ENCODE measurements at places on chromosomes 4 and X.

- DNase-seq: no peak
Observed at GRCh38 chr4:83390944-83391343, 56.3 kb upstream of the HPSE start.

DNA sequence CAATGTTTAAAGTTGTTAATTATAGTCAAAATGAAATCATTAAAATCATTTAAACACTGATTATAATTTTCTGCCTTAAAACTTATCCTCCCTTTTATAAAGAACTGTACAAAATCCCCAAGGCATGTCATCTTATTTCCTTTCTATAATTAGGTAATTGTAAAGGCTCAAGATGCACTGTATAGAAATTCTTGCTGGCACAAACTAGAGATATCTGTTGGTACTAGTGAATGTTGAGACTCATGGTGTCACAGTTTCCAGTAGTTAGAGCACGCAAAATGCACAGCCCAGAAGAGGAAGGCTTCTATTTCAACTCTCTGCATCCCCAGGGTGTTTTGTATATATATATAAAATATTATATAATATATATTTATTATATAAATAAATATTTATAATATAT, 22.7 kb upstream of the PLA2G12A start:
- no peak for DNase-seq

DNA sequence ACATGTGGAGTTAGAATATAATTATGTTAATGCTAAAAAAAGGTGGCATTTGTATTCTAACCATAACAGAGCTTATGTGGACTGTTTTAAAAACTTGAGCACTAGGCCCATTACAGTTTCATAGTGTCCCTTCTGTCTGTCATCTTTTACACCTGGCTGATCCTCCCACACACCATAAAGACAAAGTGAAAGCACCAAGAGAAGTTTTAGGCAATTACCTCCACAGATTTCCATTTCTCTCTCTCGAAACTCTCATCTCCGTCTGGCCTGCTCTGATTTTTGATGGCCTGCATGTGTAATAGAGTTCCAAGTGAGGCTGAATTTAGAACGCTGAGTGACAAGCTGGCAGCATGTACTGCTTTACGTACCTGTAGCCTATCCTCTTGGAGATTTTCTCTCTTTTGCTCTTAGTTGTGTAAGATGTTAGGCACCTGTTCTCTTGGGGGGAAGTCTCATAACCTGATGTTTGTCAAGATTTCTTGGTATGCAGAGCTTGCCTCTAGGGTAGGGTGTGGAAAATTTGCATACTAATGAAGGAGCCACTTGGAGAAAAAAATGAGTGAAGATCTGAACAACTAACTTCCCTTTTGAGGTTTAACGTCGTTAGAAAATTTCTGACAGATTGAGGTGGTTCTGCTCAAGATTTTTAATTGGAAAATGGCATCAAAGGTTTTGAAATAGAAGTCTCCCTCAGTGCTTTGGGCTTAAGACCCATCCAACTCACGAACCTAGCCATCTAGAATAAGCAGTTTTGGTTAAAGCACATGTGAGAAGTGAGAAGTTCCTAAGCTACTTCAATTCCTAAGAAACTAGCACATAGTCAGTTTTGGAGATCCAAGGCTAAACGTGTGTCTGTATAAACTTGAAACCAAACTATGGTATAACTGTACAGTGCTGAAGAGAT, 57.6 kb upstream of the RAP1GDS1 start:
- DNase-seq: peak; percentile 1

DNA sequence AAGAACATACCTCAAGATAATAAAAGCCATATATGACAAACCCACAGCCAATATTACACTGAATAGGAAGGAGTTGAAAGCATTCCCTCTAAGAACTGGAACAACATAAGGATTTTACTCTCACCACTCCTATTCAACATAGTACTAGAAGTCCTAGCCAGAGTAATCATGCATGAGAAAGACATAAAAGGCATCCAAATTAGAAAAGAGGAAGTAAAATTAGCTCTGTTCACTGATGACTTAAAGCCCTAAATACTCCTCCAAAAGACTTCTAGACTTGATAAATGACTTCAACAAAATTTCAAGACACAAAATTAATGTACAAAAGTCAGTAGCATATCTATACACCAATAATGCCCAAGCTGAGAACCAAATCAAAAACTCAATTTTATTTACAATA, 235.7 kb downstream of the NKX6-1 start:
- DNase-seq: no peak

DNA sequence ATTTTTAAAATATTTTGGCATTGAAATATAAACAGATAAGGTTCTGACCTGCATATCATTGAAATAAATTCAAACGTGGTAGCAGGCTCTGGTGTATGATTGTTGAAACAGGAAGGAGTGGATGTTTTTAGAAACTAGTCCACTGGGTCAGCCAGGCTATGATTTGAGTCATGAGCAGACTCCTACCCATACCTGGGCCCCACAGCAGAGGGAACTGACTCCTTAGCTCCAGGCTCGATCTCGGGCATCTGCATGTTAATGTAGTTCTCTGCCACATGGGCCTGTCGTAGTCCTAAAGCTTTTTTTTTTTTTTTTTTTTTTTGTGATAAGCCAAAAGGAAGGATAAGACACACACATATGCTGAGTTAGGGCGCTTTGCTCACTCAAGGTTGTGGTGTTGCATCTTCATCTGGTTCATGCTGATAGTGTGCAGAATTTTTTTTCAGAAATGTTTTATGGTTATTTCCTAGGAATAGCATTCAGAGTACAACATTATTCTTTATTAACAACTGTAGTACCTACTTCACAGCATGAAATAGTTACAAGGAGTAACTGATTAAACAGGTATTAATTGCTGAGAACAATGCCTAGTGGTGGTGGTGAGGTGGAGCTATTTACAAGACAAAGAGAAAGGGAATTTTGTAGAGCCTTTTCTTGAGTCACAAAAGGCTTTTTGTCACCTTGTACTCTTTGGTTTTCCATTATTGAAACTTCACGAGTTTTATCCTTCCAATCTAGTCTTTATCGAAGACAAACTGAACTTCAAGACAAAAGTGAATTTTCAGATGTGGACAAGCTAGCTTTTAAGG, 27.3 kb downstream of the OFD1 start:
- DNase-seq: no peak

DNA sequence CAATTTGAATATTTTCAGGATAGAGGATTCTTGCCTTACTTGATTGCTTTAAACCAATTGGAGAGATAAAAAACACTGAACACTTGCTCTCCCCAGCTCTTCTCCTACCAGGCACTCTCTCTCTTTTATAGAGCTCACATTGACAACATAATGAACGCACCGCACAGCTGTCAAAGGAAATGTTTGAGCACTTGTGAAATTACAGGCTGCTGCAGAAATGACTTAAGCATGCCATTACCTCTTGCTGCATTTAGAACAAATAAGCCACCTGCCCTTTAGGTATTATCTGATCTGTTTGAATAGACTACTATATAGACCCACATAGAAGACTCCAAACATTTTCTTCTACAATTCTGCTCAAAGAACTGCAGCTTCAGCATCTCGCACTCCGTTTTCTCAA, 227.7 kb downstream of the C4orf33 start:
- DNase-seq: no peak

DNA sequence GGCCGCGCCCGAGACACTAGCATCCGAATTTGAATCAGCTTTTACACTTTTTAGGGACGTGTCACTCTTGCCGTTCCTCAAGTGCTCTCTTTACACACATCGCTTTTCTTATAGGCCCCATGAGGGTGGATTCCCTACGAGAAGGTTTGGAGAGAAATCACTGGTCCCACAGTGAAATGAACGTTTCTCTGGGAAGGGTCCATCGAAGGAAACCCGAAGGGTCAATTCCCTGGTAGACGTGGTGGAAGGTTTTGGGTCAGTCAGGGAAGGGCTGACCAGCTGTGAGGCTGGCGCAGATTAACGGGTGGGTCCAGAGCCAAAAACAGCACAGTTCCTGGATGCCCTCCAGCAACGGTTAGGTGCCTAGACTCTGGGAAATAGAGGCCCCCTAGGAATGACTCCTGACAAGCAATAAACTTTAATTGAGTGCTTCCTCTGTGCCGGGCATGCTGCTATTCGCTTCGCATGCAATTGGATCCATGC, 35.9 kb downstream of the ETDC start:
- DNase-seq: no peak

- no peak for DNase-seq
Observed at GRCh38 chrX:104400387-104400786, 145.7 kb upstream of the ESX1 start.

DNA sequence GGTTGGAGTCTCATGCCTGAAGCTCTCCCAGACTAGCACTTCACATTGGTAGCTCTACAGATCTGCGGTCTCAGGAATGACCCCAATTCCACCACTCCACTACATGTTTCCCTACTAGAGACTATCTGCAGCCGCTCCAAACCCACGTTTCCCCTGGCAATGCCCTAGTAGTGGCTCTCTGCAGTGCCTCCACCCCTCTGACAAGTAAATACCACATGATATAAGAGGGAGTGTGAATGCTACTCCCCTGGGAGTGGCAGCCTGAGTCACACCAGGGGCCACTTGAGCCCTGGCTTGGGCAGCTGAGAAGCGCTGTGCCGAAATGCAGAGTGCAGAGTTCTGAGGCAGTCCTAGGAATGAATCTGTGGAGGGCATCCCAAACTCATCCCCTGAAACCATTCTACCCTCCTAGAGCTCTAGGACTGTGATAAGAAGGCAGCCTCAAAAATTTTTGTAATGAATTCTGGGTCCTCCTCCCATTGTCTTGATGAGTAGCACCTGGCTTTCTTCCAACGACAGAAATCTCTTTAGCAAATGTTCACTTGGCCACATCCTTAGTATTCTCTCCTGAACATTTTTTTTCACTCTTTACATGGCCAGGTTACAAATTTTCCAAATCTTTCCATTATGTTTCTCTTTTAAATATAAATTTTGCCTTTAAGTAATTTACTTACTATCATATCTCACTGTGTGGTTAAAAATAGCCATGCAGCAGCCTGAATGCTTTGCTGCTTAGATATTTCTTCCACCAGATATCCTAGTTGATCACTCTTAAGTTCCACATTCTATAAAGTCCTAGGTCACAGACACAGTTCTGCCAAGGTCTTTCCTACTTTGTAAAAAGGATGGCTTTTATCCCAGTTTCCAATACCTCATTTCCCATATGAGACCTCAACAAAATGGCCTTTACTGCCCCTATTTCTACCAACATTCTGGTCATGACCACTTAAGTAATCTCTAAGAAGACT, 160.2 kb upstream of the CPEB2 start:
- no peak for DNase-seq

DNA sequence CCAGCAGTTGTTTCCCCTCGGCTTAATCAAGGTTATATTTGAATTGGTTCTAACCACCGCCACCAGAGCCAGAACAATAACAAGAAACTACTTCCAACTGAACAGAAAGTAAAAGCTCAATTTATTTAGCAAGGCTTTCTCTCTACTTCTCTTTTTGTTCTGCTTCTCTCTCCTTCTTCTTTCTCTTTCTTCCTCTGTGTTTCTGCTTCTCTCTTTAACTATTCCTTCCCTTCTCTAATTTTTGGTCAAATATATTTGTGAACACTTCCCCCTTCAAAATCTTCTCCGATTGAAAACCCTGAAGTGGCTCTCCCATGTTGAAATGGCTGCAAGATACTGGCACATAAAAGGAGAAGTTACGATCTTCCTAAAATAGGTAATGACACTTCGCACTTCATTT, 1195.9 kb upstream of the PRKX start:
- DNase-seq: no peak
